ENCODE measurements at places on chromosomes 11 and 22. TPM values are rescaled to one million over a fixed set of nuclear protein-coding genes. Genes with fewer than 3 reads are reported as not detected.

DNA sequence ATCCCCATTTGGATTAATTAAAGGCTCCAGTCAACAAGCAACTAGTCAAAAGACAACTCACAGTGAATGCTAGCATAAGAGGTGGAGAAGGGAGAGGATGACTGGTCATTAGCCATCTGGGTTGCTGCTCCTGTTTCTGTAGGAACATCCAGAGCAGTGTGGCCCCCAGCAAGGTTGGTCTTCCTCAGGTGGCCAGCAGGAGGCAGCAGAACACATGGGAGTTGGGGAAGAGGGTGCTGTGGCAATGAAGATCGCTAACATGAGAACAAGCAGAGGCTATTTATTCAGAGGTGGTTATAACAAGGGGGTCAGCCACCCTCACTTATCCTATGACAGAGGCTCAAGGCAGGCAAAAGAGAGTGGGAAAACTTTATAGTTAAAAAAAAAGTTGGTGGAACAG lies 21.3 kb downstream of the IZUMO1R start:
- no peak for DNase-seq

The CXCR5 gene
- total RNA-seq = not detected

DNA sequence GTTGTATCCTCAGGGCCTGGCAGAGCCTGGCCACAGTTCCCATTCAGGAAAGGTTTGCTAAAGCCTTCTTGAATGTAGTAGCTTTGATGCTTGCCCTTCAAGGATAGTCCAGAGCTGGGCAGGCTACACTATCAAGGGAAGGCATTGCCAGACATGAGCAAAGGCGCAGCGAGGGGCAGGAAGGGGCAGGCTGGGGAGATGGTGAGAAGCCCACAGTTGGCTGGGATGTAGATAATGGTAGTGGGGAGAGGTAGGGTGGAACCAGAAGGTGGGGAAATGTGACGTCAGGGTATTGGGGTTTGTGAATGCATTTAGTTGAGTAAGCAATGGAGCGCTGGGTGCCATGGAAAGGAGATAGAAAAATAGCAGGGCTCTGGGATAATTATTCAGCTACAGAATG lies 28.6 kb downstream of the LRRC32 start:
- DNase-seq = no peak

The KRTAP5-7 gene
- total RNA-seq = not detected

DNA sequence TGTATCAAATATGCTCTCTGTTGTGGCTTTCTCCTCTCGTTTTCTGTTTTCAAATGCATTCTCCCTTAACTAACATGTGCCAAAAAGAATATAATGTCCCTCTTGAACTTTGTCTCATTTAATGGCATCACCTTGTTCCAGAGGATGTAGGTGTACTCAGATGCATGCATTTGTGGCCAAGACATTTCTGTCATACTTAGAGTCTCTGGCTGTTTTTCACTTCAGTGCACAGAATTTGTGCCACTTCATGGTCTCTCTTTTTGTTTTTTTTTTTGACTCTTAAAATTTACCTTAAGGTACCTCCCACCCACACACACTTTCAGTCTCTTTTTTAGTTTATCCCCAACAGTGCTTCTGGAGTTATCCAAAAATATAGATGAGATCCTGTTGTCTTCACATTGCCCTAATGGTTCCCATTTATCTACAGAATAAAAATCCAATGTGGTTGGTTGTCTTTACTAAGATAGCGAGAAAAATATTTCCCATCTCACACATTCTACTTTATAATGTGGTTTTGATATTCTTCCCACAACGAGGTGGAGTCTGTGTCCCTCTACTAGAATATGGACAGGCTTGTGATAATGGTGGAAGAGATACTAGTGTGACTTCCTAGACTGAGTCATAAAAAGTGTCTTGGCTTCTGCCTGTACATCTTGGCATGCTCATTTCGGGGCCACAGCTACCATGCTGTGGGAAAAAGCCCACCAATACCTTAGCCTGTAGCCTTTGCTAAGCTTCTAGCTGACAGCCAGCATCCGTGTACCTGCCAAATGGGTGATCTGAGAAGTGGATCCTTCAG lies 125.8 kb downstream of the DDX10 start:
- no peak for DNase-seq

The RCN1 gene
- 144 TPM for total RNA-seq

Data from type B pancreatic cell (in vitro differentiated cells).